Activated naive CD4-positive, alpha-beta T cell treated with Interleukin-2 at 50 U/mL for 16 hours (primary cell): ENCODE measurements at places on chromosomes 7 and 10.
A peak's percentile ranks its signal among the peaks of the same experiment; 100 is the strongest.

DNA sequence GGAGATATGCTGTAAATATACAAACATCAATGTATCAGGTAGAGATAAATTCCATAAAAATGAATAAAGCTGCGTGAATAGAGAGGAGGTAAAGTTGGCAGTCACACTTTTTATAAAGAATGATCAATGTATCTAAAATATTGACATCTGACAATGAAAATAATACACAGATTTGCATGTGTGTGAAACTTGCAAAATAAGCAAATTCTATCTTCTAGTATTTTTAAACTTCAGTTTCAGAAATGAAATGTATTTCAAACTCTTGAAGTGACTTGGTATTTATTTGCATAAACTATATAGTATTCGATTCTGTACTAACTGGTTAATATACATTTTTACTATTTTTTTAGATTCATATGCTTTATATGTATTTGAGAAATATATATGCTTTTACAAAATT, 986.6 kb downstream of the CNTNAP2 start:
- no peak for DNase-seq

GRCh38 chr7:45596665-45597095, 22.5 kb downstream of the ADCY1 start:
- no peak for DNase-seq

- DNase-seq: no peak
These were observed 39.4 kb upstream of the ZNF488 start for GRCh38 chr10:47423476-47423875.

DNA sequence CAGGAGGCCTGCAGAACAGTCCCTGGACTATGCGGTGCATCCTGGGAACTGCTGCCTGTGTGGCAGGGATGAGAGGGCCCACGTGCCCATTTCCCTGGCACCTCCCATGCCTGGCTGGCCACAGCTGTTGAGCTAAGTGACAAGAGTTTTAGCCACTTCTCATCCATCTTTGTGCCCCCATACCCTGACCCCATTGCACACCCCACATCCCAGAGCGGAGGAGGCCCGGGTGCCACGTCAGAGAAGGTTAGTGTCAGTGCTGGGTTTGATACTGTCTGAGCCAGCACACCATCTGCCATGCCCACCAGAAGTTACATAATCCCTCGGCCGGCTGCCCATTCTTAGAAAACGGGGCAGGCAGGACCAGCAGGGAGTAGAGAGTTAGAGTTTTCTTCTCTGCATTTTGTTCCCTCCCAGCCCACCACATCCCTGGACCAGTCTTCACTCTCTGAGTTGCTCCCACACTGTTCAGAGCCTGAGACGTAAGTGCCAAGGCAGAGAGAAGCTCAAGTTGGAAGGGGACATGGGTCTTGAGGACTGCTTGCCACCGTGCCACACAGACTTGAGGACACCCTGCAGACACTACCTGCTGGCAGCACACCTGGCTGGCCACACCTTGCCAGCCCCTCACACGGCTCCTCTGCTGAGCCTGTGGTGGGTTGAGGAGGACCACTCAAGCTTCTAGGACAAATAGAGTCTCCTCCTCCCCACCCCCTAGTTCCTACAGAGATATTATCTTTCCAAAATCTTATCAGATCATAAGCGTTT, 13.1 kb downstream of the UNC5B start:
- no peak for DNase-seq

DNA sequence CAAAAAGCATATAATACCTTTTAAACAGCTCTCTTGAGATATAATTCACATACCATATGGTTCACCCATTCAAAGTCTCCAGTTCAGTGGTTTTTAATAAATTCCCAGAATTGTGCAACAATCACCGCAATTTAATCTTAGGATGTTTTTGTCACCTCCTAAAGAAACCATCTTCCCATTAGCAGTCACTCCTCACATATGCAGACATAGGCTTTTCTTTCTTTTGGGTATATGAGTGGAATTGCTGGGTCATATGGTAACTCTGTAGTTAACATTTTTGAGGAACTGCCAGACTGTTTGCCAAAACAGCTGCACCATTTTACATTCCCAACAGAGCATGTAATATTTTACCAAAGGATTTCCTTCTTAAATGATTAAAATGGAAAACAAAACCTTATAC, 57.0 kb downstream of the CC2D2B start:
- DNase-seq: no peak

DNA sequence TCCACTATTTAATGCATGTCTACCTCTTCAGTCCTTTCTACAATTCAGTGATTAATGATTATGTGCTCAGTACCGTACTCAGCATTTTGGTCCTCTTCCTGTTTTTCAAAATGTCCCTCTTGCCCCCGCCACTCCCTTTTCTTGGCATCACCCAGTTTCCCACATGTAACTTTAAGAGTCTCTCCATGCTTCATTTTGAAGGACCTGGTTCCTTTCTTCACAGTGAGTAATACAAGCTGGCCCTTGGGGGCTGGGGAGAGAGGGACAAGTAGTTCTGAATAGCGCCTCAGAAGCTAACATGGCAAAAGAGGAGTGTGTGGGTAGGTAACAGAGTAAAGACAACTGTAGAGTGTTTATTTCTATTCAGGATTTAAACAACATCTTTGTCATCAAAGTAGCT, 34.6 kb upstream of the SLIT1 start:
- DNase-seq: no peak

DNA sequence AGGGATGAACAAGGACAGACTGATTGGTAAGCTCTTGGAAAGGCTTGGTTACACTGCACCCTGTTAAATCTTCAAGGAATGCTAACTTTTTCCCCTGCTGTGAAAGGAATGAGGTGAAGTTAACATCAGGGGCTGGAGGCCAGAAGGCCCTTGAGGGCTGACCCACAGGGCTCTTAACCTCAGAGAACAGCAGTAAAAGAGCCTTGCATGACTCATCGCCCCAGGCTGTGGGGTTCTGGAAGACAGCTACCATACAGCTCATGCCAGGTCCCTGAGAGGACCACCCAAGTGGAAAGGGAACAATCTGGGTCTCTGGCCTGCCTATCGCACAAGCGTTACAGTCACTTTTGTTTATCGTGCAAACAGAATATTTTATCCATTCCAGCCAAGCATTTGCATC, 54.4 kb downstream of the CYP2C9 start:
- DNase-seq: no peak

GRCh38 chr7:37028909-37029440, 304.7 kb upstream of the AOAH start:
- peak; percentile 24 for DNase-seq

DNA sequence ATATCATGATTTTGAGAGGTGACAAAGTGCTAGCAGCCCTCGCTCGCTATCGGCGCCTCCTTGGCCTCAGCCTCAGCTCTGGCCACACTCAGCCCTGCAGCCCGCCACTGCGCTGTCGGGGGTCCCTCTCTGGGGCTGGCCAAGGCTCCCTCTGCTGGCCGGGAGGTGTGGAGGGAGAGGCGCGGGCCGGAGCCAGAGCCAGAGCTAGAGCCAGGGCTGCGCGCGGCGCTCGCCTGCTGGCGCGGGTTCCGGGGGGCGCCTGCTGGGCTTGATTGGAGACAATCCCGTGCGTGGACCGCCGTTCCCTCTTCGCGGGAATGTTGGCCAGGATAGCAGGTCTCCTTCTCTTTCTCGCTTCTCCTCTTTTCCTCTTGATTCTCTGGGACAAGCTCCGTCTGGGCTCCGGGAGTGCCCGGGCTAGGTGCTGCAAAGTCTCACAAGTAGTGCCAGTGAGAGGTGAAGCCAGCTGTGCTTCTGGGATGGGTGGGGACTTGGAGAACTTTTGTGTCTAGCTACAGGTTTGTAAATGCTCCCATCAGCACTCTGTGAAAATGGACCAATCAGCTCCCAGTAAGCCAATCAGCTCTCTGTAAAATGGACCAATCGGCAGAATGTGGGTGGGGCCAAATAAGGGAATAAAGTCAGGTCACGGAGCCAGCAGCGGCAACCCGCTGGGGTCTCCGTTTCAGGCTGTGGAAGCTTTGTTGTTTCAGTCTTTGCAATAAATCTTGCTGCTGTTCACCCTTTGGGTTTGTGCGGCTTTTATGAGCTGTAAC, 43.4 kb upstream of the ELMO1 start:
- no peak for DNase-seq

GRCh38 chr7:66227808-66228207, 22.7 kb downstream of the TPST1 start:
- DNase-seq: no peak

DNA sequence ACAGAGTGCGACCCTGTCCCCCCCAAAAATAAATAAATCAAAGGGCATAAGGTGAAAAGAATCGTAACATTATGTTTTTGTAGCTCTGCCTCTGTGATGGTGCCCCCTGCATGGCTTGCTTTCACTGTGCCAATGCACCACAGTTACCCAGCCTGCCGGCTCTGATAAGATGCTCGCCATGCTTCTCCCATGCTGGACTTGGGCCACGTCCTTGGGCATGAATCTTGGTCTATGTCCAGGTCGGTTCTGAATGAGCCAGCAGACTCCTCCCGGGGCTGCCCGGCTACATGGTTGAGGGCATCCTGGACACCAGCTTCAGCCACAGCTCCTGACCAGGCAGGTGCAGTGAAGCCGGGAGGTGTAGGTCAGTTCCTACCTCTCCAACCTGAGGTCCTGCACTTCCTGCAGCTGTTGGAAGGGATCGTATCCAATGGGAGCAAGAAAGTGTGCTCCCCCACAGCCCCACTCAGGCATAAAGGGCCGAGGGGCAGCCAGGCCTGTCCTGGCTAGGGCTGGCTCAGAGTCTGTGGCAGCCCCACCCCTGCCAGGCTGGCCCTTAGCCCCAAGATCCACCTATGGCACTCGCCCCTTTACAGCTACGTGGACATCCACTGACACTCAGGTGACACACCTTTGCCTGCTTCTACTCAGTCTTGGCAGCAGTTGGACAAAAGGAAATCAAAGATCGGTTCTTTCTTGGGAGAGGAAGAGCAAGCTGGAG, 34.1 kb downstream of the CHST3 start:
- no peak for DNase-seq

DNA sequence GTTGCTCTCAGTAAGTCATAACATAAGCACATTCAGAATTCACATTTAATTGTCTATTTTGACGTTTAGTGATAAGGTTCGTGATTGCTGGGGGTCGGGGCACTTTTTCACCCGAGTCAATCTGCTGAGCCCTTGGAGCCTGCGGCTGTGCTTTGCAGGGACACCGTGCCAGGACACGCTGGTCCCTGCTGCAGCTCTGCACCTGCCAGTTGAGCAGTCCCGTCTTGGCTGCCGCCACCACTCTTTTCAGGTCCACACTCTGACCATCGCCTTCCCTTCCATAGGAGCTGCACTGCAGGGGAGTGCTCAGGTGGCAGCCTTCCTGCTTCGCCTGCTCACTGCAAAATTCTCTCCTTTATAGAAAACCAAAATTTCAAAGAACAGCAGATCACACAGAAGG, 36.4 kb downstream of the CUL1 start:
- DNase-seq: no peak

DNA sequence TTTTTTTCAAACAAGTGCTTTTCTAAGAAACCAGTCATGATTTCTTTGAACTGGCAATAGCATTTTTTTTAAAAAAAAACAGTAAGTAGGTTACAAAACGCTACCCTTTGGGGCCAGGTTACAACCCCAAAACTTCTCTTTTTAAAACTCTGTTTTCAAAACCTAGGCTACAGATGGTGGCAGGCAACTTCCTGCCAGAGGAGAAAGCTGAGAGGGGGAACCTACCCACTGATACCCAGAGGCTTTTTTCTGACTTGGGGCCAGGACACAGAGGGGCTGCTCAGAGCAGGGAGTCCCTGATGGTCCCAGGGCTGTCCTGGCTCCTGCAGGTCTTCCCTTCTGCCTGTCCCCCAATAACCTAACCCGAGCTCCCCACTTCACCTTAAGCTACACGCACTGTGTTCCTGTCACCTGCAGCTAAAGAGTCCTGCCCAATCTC, 6.9 kb downstream of the STN1 start:
- DNase-seq: peak; percentile 41

DNA sequence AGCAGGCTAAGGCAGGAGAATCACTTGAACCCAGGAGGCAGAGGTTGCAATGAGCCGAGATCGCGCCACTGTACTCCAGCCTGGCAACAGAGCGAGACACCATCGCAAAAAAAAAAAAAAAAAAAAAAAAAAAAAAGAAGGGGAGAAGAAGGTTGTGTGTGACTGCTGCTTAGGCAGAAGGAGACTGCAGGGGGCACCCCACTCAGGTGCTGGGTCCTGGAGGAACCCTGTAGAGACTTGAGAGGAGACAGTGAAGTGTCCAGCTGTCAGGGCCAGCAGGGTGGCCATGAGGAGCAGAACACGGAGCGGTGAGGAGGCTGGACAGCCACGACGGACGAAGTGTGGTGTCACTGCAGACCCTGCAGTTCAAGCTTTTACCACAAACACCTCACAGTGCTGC, 99.0 kb upstream of the NMT2 start:
- DNase-seq: no peak

DNA sequence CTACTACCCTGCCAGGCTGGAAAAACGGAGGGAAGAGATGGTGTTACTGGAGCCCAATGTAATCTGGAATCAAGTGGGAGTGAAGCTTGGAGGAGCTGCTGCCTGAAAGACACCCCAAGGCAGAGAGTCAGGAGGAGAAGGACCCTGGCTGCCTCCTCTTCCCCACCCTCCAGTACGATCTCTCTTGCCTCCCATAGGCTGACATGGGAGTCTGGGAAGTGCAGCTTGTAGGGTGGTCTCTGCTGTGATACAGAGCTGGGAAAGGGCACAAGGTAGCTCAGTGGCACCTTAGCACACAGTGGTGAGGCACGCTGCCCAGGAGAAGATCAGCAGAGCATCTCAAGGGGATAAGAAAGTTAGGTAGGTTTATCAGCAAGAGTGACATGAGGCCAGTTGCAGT, 35.9 kb downstream of the EMX2 start:
- DNase-seq: no peak

- DNase-seq: no peak
These were observed 113.2 kb upstream of the INHBA start for GRCh38 chr7:41816111-41816510.

GRCh38 chr7:106618480-106618879, 42.5 kb downstream of the CCDC71L start:
- no peak for DNase-seq

DNA sequence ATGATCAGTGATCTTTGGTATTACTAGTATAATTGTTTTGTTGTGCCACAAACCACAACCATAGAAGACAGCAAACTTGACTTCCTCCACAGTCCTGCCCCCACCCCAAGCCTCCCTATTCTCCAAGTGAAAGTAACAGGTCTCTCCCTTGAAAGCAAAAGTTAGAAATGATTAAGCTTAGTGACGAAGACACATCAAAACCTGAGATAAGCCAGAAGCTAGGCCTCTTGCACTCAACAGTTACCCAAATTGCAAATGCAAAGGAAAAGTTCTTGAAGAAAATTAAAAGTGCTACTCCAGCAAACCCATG, 7.5 kb downstream of the SAR1A start:
- DNase-seq: peak; percentile 70

DNA sequence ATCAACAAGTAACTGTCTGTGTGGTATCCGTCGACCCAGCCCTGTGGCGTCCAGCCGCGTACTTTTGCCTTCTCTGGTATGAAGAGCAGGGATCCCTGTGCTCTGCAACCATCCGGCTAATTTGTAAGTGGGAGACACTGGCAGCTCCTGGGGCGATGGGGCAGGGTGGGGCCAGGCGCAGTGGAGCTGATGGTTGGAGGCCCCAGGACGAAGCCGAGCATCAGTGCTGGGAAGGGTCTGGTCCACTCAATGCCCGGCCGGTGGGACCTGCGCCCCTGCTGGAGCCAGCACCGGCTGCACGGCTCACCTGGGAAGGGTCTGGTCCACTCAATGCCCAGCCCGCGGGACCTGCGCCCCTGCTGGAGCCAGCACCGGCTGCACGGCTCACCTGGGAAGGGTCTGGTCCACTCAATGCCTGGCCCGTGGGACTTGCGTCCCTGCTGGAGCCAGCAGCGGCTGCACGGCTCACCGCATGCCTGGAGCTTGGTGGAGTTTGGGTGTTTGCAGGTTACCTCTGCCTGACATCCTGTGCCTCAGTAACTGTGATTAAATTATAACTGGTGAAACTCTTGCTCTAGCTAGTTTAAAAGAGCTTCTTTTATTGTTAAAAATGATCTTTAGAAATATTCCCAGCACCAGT, 96.1 kb downstream of the NKX6-2 start:
- no peak for DNase-seq
